NCI-H1105 (cell line): ENCODE measurements at places on chromosomes 4 and X.

DNA sequence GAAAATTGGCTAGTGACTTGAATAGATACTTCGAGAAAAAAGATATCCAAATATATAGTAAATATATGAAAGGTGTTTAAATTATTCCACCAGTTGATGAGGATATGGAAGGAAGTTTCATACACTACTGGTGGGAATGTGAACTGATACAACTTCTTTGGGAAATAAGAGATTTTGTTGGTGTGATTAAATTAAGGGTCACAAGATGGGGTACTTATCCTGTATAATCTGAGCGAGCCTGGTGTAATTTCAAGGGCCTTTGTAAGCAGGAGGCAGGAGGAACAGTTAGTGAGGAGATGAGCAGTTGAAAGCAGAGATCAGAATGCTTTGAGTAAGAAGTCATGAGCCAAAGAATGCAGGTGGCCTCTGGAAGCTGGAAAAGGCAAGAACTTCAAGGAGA, 192.2 kb downstream of the KCTD8 start:
- no peak for DNase-seq

- DNase-seq: no peak
These were observed 71.3 kb upstream of the PUDP start for GRCh38 chrX:7219153-7219705.

- DNase-seq: no peak
These were observed 92.8 kb upstream of the CCDC160 start for GRCh38 chrX:134144231-134144630.

DNA sequence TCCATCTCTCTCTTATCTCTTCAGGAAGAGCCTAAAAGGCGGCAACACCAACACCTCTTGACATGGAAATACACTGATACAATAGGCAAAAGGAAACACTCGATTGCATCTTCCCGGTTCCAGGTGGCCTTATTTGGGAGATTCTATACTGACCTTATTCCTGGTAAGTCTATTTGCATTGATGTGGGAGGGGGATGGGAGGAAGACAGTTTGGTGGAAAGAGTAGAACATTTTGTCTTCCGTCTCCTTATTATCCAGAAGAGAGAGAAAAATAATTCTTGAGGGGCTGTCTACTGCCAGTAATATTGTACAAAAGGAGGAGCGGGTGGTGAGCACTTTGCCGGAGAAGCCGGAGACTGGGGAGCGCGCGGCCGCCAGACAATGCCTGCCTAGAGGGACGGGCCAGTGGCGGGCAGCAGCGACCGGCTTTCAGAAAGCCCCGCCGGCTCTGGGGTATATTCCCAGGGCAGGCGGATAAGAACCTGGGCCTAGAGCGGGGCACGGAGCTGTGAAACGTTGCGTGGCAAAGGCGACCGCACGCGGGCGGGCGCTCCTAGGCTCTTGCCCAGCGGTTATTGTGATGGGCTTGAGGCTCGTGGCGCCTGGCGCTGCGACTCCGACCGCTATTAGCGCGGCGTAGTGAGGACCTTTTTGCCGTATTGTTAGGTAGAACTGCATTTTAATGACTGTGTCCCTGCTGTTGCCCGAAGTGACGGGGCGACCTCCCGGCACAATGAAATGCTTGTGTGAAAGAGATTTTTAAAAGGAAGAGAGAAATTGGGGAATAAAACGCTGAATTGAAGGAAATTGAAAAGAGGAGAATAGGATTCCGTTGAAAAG, 518 bp downstream of the PRDM8 start:
- no peak for DNase-seq

GRCh38 chrX:1444561-1445500, 7.9 kb downstream of the ASMTL start:
- no peak for DNase-seq

GRCh38 chr4:16992566-16993225, 94.3 kb upstream of the LDB2 start:
- no peak for DNase-seq

DNA sequence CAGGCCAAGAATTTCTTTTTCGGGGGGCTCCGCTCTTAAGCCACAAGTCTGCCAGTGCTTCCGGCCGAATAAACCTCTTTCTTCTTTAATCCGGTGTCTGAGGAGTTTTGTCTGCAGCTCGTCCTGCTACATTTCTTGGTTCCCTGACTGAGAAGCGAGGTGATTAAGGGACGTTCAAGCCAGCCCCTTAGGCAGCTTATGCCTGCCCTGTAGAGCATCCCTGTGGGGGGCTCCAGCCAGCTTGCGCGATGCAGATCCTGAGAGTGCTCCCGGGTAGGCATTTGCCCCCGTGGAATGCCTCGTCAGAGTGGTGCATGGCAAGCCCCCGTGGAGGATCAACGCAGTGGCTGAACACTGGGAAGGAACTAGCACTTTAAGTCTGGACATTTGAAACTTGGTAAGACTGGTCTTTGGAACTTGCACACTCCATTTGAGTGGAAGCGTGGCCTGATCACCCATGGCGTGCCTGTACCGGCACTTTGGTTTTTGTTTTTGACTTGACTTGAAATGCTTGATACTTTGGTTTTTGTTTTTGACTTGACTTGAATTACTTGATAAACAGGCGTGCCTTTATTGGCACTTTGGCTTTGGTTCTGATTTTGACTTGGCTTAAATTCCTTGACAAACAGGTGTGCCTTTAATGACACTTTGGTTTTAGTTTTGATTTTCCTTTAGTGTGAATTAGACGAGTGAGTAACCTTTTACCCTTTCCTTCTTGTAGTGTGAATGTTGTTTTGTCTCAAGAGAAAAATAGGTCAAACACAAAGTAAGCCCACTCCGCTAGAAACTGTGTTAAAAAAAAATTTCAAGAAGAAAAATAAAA, 6.1 kb downstream of the ACOX3 start:
- DNase-seq: no peak

GRCh38 chr4:108345862-108346817, 177.4 kb upstream of the LEF1 start:
- no peak for DNase-seq

DNA sequence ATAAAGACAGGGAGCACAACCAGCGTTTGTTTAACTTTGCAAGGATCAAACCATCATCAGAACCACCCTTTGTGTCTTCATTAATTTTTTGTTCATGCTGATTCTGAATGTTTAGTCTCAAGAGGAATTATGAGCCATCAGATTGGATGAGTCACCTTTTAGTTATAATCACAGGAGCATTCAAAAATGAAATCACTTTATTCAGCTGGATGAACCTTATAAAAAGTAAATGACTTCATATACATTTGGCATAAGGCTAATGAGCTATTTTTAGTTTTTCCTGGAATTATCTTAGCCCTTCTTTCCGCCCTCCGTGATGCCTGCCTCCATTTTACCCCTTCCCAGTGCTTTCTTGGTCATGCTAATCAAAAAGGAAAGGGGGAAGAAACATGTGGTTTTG, 103.6 kb downstream of the SORBS2 start:
- DNase-seq: no peak

DNA sequence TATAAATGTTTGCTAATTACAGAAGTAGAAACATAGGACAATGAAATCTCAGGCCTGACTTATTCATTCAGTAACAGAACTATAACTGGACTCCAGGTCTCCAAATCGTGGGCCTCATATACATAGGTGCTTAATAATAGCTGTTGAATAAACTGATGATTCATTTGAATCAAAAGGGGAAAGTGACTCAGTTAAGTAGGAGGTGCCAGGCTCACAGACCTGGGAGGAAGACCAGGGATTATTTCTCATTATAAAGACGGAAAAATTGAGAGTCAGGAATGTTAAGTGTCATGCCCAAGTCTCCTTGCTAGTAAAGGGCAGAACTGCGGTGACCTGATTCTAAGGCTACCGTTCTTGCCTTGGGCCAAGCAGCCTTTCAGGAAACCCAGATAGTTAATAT, 131.5 kb downstream of the HS3ST1 start:
- DNase-seq: no peak

DNA sequence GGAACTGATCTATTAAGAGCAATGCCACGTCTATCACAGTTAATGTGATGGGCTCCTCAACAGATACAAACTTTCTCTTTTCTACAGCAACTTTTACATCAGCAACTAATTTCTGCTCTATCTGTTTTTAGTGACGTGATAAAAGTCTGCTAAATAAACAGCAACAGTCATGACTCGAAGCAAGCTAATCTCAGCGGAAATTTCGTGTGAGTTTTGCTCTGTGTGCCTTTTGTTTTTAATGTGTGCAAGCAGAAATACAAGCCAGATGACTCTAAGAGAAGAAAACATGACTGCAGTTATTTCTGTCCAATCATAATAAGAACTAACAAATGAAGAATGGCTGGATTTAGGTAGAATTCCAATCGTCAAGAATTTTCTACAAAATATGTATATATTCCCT, 214.3 kb downstream of the LDB2 start:
- no peak for DNase-seq

- no peak for DNase-seq
These were observed 731.4 kb downstream of the FAT4 start for GRCh38 chr4:126046081-126046614.

DNA sequence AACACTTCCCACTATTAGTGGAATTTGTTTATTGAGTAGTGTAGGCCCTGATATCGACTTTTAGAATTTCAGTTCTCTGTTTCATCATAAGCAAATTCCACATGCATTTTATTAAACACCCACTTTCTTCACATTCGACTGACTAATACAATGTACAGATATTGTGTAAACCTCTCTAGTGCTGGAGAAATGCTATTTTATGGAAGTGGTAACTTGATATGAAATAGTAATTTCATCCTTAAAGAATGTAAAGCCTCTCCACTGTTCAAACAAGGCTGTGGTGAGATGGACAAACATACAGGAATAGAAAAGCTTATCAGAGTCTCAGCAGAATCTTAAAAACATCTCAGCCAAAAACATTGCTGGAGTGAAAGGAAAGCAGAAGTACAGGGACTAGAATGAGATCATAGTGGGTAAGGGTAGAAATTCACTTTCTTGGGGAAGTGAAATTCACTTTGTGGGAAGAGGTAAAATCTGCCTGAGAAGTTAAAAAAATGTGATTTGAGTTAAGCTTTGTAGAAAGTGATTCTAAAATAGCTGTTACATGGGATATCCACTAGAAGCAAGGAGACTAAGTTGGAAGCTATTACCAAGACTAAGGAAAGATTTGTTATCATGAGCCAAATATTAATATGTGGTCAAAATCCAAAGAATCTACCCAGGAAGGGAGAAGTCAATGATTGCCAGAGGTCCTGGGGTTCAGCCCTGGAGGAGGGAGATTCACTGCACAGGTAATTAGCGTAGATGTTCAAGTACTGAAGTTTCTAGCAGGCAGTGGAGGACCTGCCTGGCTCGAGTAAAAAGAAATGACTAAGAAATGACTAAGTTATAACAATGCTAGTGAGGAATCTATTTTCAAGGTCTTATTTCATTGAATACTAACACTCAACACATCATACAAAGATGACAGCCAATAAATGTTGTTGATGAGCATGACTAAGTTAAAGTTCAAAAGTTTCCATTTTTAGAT, 398.3 kb upstream of the FAM47C start:
- DNase-seq: no peak

DNA sequence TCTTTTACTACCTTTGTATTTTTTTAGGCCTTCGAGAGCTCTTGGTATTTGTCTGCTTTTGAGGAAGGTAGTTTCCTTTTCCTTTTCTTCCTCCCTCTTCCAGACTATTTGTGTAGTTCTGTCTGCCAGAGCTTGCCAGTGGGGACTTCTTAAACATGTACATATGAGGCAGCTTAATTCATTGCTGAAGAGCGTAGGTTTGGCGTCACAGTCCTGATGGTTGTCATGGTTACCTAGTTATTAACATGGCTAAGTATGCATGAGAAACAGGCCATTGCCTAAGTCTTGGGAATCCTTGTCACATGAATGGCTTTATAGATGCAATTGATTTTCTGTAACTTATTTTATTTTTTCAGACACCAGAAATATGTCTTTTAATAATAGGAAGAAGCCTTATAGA, 48.5 kb upstream of the ARMCX2 start:
- peak; percentile 1 for DNase-seq

DNA sequence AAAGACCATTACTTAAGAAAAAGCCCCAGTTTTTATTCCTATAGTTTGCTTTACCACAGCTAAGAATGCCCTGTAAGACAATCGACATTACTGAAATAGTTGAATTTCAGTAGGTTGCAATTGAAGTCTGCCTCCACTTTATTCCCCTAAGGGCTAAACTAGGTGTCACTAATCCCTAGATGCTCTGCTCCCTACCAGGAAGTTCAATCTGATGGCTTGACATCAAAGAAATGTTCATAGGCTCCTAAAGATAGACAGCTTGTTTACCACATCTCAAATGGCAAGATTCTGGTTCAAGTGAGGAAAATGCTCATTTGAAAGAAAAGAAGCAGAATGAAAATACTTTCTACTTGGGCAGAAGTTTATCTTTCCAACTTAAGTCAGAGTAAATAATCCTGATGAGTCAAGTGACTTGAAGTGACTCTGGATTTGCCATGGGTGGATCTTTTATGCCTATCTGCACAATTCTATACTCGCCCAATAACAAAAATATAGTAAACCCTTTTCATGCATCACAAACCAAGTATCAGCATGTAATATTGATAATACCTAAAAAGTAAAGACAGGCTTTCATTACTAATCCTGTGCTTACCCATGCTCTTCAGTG, 117.2 kb downstream of the SH3RF1 start:
- DNase-seq: no peak

- no peak for DNase-seq
These were observed 95.8 kb downstream of the MBNL3 start for GRCh38 chrX:132393085-132393484.

GRCh38 chrX:108304210-108304609, 134.0 kb downstream of the COL4A6 start:
- no peak for DNase-seq
